ENCODE measurements at places on chromosomes 1 and 21.
A peak's percentile ranks its signal among the peaks of the same experiment; 100 is the strongest.

GRCh38 chr1:218741852-218742251 lies 396.7 kb downstream of the TGFB2 start:
- no peak for DNase-seq

GRCh38 chr1:8015809-8016165 lies 10.3 kb downstream of the ERRFI1 start:
- DNase-seq, result no peak

GRCh38 chr1:231949277-231950091 lies 322.9 kb downstream of the DISC1 start:
- no peak for DNase-seq

DNA sequence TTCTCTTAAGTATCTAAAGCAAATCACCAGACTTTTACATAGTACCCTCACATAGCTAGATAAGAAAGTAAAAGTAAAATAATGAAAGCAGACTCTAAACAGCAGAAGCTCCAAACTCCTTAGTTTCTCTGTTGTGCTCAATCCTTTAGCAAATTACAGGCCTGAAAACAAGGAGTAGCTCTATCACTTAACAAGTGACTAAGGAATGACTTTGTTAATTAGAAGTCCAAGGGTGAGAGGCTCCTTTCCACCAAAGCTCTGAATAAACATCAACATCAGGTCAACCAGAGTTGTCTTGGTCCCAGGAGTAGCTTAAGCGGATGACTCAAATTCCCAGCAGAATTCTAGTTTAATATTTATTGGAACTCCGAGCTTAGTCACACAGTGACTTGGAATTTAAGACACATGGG lies 5.9 kb downstream of the NRIP1 start:
- no peak for DNase-seq

- DNase-seq, result peak; percentile 89
These were observed 18.0 kb upstream of the PTP4A2 start for GRCh38 chr1:31955917-31956736.

DNA sequence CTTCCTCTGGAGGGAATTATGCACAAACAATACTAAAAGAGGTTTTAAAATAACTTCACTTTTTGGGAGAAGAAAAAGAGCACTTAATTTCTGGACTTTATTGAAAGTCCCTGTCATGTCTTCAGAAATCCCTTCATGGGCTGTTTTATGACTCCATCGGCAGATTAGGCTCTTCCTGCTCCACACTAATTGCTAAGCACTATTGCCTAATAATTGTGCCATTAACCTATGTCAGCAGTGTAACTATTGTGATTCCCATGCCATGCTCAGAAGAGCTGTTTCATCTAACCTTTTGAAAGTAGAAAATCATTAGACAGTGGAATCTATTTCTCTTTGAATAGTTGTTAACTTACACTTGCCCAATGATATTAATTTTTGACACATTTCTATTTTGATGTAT lies 489.3 kb upstream of the RUNX1 start:
- DNase-seq, result no peak

DNA sequence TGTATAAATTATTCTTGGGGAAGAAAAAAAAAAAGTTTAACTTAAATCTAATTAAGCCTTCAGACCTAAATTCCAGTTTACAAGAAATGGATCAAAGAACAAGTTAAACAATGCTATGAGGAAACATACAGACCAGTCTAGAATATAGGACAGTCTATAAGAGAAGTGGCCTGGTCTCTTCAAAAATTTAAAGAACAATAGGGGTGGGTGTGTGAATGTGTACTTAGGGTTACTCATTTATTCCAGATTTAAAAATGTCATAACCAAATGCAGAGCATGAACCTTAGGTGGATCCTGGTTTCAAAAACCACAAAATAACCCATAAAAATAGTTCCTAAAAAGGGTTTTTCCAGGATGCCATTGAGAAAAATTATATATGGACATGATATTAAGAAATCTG lies 21.8 kb upstream of the SYNJ1 start:
- DNase-seq, result no peak

GRCh38 chr1:55167224-55167871 lies 47.8 kb downstream of the USP24 start:
- no peak for DNase-seq

GRCh38 chr1:169572187-169572586 lies 14.1 kb downstream of the F5 start:
- no peak for DNase-seq

GRCh38 chr21:45096217-45096616 lies 21.8 kb downstream of the ADARB1 start:
- DNase-seq, result no peak

DNA sequence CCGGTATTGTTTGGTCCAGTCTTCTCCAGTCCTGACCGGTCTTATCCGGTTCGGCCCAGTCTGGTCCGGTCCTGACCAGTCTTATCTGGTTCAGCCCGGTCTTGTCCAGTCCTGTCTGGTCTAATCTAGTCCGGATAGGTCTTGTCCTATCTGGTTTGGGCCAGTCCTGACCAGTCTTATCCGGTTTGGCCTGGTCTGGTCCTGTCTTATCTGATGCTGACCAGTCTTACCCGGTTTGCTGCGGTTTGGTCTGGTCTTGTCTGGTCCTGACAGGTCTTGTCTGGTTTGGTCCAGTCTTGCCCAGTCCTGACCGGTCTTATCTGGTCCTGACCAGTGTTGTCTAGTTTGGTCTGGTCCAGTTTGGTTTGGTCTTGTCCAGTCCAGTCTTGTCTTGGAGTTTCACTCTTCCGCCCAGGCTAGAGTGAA lies 30.1 kb downstream of the DHX9 start:
- no peak for DNase-seq

GRCh38 chr1:17632106-17632505 lies 92.6 kb downstream of the ARHGEF10L start:
- no peak for DNase-seq

GRCh38 chr21:14124266-14124665 lies 86.5 kb downstream of the LIPI start:
- DNase-seq, result no peak

DNA sequence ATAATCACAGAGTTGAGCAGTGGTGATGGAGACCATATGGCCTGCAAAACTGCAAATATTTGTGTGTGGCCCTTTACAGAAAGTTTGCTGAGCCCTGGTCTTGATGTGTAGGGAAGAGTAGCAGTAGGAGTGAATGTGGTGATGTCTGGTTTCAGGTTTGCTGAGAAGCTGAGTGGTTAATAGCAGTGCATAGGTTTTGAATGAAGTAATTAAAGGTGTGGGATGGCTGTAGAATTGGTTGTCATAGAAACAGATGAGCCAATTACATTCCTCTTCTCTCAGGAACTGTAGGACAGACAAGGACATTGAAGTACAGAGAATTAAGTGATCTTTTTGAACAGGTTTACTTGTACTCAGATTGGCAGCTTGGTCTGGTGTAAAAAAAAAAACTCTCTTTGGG lies 37.4 kb downstream of the PRDM2 start:
- no peak for DNase-seq

- DNase-seq, result no peak
These were observed 40.1 kb downstream of the LAMC1 start for GRCh38 chr1:183063349-183063748.

- DNase-seq, result no peak
These were observed 13.5 kb upstream of the MYOM3 start for GRCh38 chr1:24125456-24125855.

DNA sequence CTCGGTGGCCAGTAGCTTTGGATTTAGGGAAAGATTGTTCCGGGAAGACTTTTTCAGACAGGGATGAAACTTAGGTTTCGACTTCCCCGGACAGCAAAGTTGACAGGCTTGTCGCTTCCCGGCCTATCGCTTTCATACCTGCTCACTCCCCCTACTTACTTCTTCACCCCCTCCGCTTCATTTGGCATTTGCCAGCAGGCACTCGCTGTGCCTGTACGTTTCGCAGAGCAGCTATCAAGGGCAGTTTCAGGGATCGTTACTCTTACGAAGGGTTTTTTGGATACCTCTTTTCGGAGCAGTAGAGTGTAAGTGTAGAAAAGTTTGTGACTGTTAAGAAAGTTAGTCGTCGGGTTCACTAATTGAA lies 393 bp downstream of the BLZF1 start:
- DNase-seq, result no peak

DNA sequence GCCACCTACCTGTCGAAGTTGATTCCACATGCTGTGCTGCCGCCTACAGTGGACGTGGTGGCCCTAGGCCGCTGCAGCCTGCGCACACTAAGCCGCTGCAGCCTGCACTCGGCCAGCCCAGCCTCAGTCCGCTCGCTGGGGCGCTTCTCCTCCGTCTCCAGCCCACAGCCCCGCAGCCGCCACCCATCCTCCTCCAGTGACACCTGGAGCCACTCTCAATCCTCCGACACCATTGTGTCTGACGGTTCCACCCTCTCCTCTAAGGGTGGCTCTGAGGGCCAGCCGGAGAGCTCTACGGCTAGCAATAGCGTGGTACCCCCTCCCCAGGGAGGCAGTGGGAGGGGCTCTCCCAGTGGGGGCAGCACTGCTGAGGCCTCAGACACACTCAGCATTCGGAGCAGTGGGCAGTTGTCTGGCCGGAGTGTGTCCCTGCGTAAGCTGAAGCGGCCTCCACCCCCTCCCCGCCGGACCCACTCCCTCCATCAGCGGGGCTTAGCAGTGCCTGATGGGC lies 46.9 kb downstream of the YARS1 start:
- no peak for DNase-seq

GRCh38 chr1:65264197-65264929 lies 45.0 kb upstream of the DNAJC6 start:
- no peak for DNase-seq

DNA sequence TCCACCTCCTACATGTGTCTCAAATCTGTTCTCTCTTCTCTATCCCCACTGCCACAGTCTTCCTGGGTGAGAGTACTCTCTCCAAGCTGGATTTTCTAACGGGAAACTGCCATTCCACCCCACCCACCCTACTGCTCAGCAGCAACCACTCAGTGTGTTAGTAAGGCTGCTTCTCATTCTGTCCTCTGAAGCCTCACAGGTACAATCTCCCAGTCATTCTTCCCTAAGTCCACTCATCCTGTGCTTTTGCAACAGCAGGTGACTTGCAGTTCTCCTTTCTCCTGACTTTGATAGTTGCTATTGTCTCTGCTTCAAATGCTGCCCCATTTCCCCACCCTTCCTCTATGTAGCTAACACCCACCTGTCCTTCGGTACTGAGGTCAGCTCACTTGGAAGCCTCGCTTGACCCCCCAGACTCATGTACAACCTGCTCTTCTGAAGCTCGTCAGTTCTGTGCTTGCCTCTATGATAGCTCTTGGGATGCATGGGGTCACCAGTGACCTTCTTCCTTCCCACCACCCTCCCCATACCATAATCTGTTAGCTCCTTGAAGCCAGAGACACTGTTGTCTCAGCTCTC lies 188.9 kb downstream of the RRAGC start:
- DNase-seq, result no peak

GRCh38 chr1:233394860-233395717 lies 67.6 kb downstream of the MAP3K21 start:
- no peak for DNase-seq

DNA sequence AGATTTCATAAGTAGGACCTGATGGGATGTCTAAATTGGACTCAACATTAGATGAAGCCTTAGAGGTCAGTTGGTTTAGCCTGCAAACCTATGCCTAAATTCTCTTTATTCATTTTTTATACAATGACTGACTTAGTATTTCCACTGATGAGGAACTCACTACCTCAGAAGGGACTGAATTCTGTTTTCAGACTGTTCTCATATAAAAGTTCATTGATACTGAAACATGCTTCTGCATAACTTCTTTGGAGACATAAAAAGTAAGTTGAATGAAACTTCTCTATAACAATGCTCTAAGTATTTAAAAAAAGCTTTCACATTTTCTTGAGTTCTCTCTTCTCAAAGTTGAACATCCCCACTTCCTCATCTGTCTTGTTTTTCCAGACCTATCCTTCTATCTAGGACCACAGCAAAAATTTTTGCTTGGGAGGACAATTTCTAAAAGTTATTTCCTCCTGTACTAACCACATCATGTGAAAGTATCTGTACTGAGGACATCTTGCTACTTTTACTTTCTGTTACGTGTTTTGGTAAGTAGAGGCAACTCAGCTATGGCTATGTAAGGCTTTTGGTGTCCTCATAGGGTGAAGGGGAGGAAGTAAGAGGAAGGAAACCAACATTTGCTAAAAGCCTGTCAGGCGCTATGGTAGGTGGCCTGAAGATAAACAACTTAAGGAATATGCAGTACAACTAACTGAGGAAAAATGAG lies 64.1 kb downstream of the USP24 start:
- no peak for DNase-seq

DNA sequence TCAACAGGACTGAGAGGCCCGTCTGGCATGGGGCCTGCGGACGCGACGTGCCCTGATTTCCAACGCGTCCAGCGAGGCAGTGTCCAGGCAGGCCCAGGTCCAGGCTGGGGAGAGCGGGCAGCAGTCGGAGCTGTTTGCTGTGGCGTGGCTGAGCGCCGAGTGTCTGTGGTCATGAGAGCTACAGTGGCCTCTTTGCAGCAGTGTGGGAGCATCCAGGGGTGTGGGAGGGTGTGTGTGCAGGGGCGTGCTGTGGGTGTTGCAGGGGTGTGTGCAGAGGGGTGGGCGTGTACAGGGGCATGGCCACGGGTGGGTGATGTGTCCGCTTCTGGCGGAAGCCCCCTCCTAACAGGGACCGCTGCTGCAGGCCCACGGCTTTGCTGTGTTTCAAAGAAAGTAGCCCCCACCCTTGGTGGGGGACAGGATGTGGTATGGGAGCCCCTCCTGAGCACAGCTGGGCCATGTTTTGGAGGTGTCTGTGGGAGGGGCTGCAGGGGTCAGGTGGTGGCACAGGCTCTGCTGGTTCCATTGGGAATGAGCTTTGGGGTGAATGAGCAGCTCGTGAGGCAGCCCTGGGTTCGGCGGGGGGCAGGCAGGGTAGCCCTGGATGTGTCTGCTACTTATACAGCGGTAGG lies 17.7 kb downstream of the PLCH2 start:
- DNase-seq, result no peak

DNA sequence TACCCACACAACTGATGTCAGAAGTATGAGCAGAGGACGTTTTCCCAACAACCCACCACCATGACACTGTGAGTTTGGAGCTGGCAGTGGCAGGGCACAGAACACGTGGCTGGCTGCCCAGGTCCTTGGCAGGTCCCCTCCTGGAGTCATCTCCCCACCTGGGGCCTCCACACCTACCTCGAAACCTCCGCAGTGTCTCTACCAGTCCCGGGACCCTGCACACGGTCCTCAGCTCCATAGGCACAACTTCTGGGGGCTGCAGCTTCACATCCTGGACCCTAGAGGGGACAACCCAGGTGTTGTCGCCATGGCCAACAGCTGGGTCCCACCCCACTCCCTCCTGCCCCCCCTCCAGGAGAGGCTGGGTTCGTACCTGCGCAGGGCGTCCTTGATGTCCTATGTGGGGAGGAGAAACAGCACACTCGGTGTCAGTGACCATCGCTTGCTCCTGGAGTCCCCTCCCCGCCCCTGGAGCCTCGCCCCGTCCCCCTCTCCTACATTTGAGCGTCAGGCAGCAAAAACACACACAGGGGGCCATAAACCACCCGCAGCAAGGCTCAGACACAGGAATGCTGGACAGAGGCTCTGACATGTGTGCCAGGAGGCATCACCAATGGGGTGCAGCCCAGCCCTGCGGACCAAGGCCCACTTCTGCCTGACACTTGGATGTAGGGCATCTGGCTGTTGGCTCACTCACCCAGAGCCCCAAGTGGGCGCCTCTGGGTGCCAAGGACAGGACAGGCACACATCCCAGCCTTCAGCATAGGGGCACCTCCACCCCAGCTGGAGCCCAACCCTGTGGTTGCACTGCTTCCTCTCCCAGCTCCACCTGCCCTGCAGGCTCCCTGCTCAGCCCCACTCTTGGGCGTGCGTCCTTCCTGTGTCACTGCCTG lies 9.6 kb downstream of the TRIM11 start:
- no peak for DNase-seq
